ENCODE measurements at places on chromosomes 11 and 22. TPM values are rescaled to one million over a fixed set of nuclear protein-coding genes. Genes with fewer than 3 reads are reported as not detected.

GRCh38 chr11:88174709-88175568 lies at the start of gene RAB38:
RAB38 (minus strand) TSS chr11:88175443; CDS start chr11:88175384, 59 bp downstream.
- peak; percentile 88 for DNase-seq

GRCh38 chr11:133497477-133498140 lies 34.7 kb downstream of the OPCML start:
- DNase-seq: no peak

GRCh38 chr11:134028368-134028920 lies 40.4 kb upstream of the JAM3 start:
- no peak for DNase-seq

DNA sequence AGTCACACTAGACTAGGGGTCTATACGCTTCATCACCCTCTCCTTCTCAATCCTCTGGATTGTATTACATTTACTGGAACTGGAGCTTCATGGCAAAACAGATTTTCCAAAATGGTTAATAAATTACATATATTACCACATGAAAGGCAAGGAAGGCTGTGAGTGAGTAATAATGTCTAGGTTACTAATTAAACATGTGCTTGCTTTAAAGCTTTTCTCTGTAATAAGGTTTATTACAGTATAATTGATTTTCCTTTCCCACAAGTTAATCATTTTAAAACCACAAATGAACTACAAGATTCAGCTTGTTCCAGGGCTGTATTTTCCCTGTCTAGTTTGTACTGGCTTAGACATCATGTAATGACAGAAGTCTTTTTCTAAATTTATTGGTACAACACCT lies 25.6 kb downstream of the MMP13 start:
- no peak for DNase-seq

- no peak for DNase-seq
These were observed 143.4 kb downstream of the C11orf91 start for GRCh38 chr11:33557201-33557600.

Gene ANO9
- total RNA-seq: 0.22 TPM

- DNase-seq: no peak
These were observed 368.9 kb downstream of the DDX10 start for GRCh38 chr11:109033627-109034338.

Gene CLDN5
- 12.8 TPM for total RNA-seq

DNA sequence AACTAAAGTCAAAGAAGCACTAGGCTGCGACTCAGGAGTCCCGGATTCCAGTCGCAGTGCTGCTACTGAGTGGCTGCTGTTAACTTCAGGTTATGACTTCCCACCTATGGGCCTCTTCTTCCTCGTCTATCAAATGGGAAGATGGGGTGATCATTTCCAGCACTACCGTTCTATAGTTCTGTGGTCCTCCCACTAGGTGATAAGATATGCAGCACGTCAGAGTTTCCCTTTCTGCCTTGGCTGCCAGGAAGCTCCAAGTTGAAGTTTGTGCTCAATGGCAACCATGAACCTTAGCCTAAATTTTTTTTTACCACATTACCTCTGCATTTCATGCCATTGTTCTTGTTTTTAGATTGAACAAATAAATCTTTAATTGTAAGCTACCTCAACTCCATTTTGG lies 38.7 kb downstream of the ALX4 start:
- no peak for DNase-seq

Gene OR52A1
- not detected for total RNA-seq

Gene TH
- not detected for total RNA-seq

Gene PITPNM1
- 22.7 TPM for total RNA-seq

Gene TPBGL
- not detected for total RNA-seq

DNA sequence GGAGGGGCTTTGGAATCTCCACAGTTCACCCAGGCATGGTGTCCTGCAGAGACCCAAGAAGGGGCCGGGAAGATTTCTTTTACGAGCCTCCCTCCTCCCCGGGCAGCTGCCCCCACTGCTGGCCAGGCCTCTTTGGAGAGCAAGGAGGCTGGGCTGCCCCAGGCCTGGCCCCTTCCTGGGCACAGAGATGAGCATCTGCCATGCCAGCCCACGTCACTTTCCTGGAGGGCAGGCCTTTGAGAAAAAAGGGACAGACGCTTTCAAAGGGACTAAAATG lies 60.5 kb upstream of the FGF3 start:
- no peak for DNase-seq

DNA sequence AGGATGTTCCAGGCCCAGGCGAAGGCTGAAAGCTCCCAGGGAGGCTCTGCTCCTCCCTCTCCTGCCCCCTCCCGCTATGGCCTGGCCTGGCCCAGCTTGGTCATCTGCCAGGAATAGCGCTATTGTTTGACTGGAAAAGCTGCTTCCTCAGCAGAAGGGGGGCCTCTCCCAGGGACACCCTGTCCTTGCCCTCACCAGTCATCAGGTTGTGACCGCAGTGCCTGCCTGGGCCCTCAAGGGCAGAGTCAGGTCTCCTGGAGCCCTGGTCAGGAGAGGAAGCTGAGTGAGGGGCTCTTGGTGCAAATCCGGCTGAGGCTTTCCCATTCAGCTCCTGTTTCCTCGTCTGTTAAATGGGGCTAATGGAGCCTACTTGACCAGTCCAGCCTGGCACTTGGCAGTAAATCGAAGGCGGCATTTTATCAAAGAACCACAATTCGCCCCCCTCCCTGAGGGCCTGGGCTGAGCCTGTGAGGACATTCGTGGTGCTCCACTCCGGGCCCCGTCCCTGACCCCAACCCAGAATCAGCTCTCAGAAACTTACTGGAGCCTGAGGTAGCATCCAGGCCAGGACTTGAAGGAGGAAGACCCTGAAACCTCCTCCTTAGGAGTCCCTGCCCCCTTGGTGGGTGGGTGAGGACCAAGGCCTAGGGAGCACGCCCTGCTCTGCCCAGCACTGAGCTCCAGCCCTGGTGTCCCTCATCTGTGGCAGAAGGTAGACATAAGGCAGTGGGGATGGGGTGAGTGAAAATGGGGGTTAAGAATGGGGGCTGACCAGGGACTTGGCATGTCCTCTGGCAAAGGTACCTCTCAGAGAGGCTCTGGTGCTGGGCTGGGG lies 2.0 kb upstream of the CASTOR1 start:
- peak; percentile 94 for DNase-seq

DNA sequence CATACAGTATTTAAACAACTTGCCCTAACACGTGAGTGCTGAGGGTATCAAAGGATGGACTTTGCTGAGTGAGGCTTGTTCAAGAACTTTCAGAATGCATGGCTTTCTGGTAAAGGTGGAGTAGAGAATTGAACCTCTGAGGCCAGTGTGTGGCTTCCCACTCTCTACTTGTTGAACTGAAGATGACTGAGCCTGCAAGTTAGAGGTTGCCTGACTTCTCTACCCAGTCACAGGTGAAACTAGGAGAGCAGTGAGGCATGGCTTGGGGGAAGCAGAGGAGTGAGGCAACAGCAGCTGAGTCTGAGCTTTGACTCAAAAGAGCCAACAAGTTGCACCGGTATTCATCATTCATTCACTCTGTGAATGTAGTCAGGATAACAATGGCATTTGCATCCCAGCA lies 256.4 kb upstream of the SESN3 start:
- DNase-seq: no peak

- DNase-seq: no peak
These were observed 200.6 kb upstream of the CTSC start for GRCh38 chr11:88538098-88538497.

- peak; percentile 80 for DNase-seq
These were observed 10.9 kb downstream of the USP2 start for GRCh38 chr11:119370486-119371046.

GRCh38 chr11:58926251-58926650 lies 13.0 kb upstream of the GLYATL1 start:
- no peak for DNase-seq

DNA sequence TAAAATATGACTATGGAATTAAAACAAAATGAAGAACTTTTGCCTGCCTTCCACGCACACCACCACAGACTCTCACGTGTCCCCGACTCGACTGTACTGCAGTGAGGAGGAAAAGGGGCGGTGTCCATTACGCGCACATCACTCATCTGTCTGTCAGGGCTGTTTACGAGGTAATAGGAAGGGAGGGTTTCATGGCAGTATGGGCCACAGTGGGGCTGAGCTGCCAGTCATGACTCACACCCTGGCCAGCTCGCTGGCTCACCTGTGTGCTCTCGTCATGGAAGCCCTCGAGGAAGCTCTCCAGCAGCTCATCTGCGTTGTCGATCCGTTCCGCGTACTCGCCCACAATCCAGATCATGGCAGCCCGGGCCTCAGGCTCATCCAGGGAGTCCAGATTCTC lies 33.5 kb upstream of the RASL10A start:
- DNase-seq: no peak

DNA sequence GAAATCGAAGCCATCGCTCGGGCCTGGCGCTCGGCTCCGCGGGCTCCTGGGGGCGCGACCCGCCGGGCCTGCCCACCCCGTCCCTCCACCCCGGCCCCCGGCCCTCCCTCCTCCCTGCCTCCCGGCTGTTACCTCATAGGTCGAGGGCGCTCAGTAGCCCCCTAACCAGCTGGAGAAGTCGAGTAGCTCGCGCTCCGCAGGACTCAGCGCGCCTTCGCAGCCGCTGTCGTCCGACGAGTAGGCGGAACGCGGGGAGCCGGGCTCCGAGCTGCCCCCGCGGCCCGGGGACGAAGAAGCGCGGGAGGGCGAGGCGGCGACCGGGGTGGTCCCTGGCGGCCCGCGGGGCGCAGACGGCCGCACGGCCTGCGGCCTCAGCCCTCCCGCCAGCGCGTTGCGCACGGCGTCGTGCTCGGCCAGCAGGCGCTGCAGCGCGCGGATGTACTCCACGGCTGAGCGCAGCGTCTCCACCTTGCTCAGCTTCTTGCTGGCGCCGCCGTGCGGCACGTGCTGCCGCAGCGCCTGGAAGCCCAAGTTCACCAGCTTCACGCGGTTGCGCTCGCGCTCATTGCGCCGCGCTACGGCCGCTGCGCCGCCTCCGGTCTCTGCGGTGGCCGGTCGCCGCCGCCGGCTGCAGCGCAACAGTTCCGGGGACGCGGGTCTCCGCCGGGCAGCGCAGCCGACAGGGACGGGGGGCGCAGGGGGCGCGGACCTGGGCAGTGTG lies 627 bp downstream of the ASCL2 start:
- peak; percentile 72 for DNase-seq

Gene NFAM1
- total RNA-seq: 3.6 TPM

DNA sequence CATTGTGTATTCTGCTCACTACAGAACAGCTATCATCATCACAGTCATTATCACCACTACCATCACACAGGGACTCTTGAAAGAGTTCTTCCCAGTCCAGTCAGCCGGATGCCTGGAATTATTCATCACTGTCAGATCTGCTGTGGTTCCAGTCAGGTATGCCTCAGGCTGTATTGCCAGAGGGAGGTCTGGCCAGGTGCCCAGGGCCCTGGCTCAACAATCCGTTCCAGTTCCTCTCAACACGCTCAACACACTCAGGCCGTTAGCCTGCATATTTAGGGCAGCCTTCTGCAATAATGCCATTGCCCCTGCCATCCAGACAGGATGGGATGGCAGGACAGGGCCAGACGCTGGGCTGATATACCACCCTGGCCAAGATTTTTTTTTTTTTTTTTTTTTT lies 28.6 kb upstream of the RASL10A start:
- peak; percentile 87 for DNase-seq

DNA sequence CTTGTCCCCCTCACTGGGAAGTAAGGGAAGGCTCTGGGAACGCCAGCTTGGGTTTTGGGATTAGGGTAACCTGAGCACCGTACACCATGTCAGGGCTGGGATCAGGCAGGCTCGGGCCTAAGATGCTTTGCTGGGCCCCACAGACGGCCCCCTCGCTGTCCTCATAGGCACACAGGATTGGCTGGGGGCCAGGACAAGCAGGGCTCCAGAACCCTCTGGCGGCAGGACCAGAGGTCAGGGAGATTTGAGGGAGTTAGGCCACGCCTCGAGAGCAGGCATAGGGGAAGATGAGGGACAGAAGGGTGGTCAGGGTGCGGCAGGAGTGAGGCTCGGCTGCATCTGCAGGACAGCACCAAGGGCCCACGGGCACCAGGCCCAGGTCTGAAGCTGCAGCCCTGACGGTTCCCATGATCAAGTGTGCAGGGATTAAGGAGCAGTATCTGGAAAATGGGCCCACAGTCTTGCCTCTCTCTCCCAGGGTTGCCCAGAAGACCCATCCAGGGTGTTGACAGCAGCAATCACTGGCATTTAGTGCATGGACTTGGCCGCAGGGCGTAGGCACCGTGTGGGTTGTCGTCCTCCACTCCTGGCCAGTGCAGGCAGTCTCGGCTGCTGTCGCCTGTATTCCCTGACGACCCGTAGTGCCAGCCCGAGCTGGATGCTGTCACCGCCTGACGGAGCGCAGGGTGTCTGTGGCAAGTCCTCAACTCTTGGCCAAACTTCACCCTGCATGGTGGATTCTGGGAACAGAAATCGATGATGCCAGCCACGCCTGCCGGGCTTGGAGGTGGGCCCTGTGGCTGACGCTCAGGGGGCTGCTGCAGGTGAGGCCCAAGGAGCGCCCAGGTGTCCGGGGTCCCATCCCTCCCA lies 15.7 kb upstream of the GNB1L start:
- no peak for DNase-seq

DNA sequence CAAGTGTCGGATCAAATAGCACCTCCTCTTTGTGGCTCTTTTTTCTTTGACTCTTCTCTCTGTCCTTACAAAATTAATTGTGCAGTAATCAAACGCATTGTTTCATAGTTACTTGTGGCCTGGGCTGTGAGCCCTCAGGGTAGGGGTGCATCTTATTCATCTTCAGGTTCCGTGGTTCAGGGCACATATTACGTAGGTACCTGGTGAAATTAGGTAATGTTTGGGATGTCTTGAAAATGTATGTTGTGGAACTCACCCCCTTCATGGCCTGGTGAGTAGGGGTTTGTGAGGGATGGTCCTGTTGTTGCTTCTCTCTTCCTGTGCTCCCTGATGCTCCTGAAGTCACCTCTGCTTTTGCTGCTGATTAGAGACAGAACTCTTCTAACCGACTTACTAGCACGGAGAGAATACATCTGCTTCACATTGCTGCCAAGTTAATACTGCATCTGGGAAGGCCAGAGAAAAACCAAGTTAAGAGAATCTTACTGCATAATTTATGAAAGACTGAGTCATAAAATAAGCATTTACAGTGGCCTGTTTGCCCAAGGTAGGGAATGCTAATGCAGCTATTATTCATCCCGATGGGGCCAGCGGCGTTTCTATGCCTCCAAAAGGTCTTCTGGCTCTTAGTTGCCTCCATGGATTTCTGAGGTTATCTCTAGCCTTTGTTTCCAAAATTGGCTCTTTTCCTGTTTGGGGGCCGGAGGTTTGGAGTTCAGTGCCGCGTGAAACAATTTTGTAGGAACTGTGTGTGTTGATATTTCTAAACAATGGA lies 66.9 kb downstream of the TBC1D22A start:
- peak; percentile 27 for DNase-seq

Gene NEFH
- total RNA-seq: 0.14 TPM

- no peak for DNase-seq
These were observed 4.4 kb downstream of the CAT start for GRCh38 chr11:34443136-34443535.

GRCh38 chr11:110377434-110377833 lies 52.3 kb upstream of the FDX1 start:
- DNase-seq: no peak

DNA sequence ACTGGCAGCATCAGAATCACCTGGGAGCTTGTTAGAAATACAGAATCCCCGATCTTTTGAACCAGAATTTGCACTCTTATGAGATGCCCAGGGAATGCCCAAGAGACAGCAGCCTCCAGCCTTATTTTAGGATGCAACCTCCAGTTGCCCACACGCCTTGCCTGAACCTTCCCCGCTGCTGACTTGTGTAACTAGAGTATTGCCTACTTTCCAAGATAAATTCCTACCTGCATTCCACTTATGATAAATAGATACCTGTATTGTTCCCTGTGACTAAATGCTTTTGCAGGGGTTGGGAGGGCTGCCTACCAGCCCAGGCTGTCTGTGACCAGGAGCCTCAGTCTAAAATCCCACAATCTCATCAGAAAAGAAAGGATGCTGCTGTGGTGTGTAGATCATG lies 44.3 kb upstream of the HMGXB4 start:
- DNase-seq: no peak

Gene C22orf15
- not detected for total RNA-seq

All from right cardiac atrium (tissue), 5 donors.